ENCODE measurements at places on chromosomes 2 and 18. TPM values are rescaled to one million over a fixed set of nuclear protein-coding genes. Genes with fewer than 3 reads are reported as not detected.

Gene RMDN2
- 3.8 TPM for total RNA-seq

Gene RDH14
- total RNA-seq: 17.7 TPM

Gene SERPINB11
- total RNA-seq: 0.12 TPM

Gene XDH
- 0.12 TPM for total RNA-seq

Gene ACOXL
- total RNA-seq: not detected

Gene MOB4
- total RNA-seq: 27.8 TPM
